ENCODE measurements at places on chromosomes 3 and 15.

- no peak for DNase-seq
These were observed 224.8 kb upstream of the TMCO5A start for GRCh38 chr15:37709669-37710068.

DNA sequence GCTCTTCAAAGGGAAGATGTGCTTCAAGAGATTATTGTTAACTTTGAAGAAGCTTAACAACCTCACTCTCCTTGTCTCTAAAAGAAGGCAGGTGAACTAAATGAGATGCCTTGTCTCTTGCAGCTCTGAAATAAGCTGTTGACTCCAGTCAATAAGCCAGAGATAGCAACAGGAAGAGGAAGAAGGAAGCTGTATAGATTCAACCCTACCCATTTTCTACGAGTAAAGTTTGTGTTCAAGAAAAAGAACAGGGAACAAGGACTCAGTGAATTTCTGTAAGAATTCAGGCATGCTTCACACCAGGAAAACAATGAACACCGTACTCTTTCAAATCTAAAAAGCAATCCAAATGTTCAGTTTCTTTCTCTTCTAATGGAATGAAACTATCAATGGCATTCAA, 503.5 kb downstream of the MAGI1 start:
- no peak for DNase-seq

GRCh38 chr3:114417675-114418074, 123.8 kb downstream of the TIGIT start:
- DNase-seq = no peak

DNA sequence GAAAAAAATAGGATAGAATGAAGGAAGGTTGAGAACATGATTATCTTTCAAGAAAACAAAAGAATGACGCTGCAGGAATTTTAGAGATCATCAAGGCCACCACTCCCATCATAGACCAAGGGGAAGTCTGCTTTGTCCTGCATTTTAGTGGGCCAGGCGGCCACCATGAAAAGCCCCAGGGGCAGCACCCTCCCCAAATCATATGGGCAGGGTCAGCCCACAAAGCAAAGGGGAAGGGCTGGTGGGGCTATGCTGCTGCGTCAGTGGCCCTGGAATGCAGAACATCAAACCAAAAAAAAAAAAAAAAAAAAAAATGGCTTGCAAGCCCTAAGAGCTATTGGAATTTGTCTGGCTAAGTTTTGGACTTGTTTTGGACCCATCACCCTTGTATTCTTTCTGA, 620.8 kb downstream of the ROBO2 start:
- no peak for DNase-seq

DNA sequence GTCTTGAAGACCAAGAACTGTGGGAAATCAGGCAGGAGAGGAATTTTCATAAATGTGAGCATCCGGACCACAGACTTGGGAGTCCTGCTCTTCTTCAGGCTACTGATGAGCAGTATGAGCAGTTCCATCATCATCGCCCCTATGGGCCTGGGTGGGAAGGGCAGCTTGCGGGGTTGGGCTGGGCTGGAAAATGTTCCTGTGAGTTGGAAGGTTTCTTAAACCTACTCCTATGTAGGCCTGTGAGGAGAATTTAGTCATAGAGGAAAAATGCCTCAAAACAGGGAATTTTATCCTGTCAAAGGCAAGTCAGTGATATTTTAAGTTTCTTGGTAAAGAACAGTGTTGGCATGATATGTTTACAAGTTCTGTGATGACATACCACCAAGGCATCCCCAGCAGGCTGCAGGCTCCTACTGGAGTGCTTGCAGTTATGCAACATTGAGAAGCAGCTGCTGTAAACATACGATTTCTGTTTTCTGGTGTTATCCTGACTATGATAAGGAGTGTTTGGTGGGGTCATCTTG, 10.3 kb downstream of the MASP1 start:
- DNase-seq = no peak

DNA sequence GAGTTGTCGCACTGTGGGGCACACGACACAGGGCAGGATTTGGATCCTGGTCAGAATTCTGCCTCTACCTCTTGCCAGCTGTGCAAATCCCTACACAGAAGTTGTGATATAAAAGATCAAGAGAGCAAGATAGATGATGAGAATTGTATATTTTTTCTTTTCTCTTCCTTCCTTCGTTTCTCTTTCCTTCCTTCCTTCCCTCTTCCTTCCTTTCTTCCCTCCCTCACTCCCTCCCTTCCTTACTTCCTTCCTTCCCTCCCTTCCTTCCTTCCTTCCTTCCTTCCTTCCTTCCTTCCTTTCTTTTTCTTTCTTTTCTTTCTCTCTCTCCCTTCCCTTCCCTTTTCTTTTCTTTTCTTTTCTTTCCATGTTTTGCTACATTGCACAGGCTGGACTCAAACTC, 12.0 kb upstream of the AHSG start:
- DNase-seq = no peak

DNA sequence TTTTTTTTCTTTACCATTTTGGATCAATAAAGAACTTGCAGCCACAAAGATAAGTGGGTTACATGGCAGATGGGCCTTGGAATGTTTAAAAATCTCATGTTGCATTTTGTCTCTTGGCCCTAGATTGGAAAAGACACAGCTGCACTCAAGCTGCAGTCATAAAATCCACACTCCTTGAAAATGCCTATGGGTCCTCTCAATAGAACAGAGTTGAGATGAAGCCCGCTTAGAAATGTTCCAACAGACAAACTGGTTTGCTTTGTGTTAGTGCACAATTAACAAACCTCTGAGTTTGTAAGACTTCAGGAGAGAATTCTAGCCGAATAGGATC, 401.2 kb upstream of the CDIN1 start:
- DNase-seq = no peak

DNA sequence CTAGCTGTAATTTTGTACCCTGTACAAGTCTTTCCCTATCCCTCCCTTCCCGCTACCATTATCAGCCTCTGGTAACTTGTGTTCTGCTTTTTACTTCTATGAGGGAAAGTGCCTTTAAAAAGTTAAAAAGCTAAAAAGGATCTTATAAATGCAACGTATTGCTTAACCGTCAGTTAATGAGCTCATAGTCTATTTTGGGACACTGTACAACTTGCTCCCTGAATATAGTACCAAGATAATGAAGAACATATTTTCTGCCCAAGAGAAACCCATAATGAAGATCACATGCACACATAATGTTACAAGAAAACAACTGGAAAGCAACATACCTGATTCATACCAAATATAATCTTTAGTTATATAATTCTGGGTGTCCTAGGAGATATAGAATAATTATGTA, 22.6 kb downstream of the ZIC1 start:
- no peak for DNase-seq

DNA sequence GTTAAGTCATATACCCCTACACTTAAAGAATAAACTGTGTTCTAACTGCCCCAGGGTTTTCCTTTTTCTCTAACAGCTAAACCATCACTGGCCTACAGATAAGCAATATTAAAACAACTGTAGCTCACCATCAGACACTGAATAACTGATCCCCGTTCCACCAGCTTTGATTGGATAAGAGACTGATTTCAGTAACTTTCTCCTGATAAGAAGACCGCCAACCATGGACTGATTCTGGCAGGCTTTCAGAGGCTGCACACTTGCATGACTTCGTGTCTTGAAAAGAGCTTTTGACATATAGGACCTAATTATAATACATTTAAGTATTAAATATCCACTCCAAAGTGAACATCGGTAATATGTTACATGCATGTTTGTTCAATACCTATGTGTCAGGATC, 15.3 kb upstream of the CEP97 start:
- no peak for DNase-seq

DNA sequence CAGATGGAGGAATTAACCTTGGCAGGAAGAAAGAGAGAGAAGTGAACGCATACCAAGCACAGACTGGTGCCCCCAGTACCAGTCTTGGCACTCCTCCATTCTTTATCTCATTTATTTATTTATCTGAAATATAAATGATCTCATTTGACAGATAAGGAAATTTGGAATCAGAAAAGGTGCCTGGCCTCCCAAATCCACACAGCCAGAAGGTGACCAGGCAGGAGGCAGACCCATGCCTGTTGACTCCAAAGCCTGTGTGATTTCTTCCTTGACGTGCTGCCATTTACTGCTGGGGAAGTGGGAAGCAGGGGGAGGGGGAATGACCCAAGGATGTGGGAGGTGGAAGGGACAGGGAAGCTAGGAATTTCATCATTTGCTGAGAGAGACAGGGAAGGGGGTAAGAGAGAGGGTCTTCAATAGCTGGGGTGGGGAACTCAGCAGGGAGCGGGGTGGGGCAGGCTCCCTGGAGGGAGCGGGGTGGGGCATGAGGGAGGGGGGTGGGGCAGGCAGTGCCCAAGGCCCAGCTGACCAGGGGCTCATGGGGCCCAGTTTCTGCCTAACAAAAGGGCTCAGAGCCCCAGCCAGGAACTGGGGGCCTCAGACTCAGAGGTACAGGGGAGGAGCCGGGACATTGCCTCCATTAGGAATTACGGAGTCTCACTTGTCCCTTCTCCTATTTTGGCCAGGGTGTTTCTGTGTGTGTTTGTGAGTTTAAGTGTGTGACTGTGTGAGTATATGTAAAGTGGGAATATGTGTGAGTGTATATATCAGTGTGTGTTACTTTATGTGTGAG, 63.0 kb downstream of the MINAR1 start:
- no peak for DNase-seq

- no peak for DNase-seq
These were observed 21.3 kb downstream of the COLQ start for GRCh38 chr3:15500107-15500724.

DNA sequence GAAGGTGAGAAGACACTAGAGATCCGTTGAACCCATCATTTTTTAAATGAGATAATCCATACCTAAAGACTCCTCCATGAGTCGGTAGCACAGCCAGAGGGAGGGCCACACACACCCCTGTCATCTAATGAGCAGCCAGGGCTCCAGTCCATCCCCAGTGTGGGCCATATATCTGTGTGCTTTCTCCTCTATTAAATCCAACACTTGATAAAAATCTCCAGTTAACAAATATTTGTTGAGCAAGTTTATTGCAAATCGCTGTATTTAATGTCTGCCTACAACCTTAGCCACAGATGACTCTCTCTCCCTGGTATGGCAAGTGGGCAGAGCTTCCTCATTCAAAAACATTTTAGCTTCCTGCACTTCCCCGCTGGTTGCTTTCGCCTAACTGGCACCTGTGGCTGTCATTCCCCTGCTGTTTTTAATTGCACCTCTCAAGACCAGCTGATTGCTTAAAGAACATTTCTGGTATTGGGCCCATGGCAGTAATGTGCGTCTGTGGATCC, 82.8 kb downstream of the SMAD3 start:
- DNase-seq = peak; percentile 74

DNA sequence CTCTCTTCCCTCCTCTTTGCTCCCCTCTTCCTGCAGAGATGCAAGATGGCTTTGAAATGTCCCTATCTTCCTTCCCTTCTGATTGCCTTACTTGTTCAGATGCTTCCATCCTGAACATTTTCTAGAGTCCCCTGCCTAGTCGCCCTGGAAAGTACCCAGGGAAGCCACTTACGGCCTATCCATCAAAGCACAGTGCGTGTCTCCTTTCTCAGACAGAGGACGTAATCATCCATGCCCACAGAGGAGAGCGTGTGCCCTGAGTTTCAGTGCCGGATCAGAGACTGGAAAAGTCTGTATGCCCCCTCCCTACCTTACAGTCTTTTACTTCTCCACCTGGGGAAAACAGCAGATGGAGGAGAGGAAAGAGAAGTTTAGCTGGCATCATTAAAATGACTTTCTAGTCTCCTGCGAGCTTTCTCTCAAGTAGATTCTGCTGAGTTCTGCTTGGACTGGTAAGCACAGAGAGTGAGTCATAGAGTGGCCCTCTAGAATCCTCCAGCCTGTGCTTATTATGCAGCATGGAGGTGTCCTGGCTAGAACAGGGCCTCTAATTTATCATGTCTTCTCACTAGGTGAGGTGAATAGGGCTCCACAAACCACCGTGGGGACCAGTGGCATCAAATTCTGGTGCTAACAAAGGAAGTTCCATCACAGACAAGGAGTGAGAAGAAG, 114.6 kb downstream of the SLCO3A1 start:
- peak; percentile 56 for DNase-seq

- no peak for DNase-seq
These were observed 21.0 kb downstream of the TMEM43 start for GRCh38 chr3:14145670-14146380.

DNA sequence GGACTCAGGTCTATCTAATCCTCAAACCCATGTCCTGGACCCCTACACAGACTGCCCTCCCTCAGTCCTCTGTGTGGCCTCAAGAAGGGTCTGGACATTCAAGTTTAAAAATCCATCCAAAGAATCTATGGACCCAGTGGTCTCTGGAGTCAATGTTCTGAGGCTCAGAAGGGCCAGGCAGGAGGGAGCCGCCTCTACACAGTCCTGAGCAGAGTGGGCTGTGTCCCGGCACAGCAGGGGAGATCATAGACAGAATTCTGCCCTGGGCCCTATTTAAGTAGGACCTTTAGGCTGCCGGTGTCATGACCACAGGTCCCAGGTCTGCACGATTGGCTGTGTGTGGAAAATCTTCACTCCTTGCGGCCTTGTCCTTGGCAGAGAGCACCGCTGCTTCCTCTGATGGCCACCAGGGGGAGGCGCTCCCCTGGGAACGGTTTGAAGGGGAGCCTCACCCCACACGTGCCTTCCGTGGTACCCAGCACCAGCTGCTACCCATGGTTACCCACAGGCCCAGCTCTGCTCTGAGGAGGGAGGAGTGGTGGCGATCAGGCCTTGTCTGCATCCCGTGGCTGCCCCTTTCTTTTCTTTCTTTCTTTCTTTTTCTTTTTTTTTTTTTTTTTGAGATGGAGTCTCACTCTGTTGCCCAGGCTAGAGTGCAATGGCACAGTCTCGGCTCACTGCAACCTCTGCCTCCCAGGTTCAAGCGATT, 37.9 kb downstream of the CHRD start:
- DNase-seq = peak; percentile 84

DNA sequence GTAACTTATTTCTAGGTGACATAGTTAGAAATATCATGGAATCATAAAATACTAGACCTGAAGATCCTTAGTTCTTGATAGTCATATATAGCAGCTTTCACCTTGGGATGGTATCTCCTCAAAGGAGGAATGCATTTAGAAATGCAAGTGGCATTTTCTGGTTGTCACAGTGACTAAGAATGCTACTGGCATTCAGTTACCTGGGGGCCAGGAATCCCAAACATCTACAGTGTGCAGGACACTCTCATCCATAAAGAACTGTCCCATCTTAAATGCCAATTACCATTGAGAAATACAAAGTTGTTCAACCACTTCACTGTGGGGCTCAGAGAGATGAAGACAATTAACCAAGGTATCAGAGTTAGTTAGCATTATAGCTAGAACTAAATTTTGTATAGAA, 36.7 kb downstream of the MYH15 start:
- no peak for DNase-seq

GRCh38 chr3:46713898-46714552, 3.6 kb downstream of the PRSS50 start:
- DNase-seq = no peak

DNA sequence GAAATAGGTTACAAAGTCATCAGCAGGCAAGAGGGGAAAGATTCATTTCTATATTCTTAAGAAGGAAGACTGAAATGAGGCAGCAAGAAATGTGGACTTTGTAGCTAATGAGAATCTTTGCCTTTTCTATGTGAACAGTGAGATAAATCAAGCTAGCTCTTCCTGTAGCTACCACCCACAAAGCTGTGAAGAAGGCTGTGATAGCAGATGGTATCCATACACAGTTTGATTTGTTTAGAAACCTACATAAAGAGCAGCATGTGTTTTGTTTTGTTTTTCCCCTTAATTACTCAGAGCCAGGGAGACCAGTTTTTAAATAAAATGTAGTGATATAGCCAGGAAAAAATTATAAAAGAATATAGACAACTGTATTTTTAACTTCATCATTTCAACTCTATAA, 45.5 kb downstream of the TEX9 start:
- DNase-seq = no peak

GRCh38 chr3:25557694-25558093, 107.0 kb downstream of the TOP2B start:
- peak; percentile 37 for DNase-seq

Data from astrocyte of the hippocampus (primary cell).